GM12878 (cell line): ENCODE measurements at places on chromosomes 3 and 15. TPM values are rescaled to one million over a fixed set of nuclear protein-coding genes. Genes with fewer than 3 reads are reported as not detected.

GRCh38 chr3:89025185-89025584 lies 82.2 kb upstream of the EPHA3 start:
- no peak for DNase-seq

- no peak for DNase-seq
These were observed 193.6 kb upstream of the IL12A start for GRCh38 chr3:159795042-159795441.

GRCh38 chr3:168002786-168003368 lies 92.8 kb downstream of the GOLIM4 start:
- no peak for DNase-seq

DNA sequence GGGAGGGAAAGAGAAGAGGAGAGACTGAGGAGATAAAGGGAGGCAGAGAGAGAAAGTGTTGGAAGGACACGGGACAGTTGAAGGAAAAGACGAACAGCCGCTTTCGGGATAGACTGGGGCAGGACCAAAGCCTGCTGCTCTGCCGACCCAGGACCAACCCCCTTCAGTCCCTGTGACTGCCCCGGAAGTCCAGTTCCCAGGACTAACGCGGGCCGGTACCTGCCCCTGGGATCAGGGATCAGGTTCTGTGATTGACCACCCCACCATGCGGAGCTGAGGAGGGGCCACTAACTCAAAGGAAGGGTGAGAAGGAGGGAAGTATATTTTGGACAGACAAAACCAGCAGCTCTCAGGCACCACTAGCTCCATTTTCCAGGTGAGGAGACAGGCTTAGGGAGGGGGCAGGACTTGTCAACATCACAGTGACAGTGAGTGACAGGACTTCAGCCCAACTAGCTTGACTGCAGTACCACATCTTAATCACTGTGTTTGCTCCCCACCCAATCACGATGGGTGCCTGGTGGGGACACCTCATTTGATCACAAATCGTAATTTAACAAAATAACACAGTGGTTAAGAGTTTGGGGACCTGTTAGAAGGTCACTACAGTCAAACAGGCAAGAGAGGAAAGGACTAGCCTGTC lies 9.8 kb upstream of the EPHB3 start:
- no peak for DNase-seq

The ARL8B gene
- 48.9 and 51.3 TPM in 2 replicates for total RNA-seq

The CLDN18 gene
- 0.26 and 0.32 TPM in 2 replicates for total RNA-seq

The MCCC1 gene
- total RNA-seq = 40.0 and 41.9 TPM in 2 replicates

The XRN1 gene
- total RNA-seq = 16.2 and 19.3 TPM in 2 replicates
